CD4-positive, alpha-beta T cell treated with Interleukin-12 subunit alpha and Interleukin-12 subunit beta, for 1 hour (primary cell): ENCODE measurements at places on chromosomes 3 and 15.

- DNase-seq = no peak
These were observed 95.3 kb downstream of the AKAP13 start for GRCh38 chr15:85475711-85476110.

DNA sequence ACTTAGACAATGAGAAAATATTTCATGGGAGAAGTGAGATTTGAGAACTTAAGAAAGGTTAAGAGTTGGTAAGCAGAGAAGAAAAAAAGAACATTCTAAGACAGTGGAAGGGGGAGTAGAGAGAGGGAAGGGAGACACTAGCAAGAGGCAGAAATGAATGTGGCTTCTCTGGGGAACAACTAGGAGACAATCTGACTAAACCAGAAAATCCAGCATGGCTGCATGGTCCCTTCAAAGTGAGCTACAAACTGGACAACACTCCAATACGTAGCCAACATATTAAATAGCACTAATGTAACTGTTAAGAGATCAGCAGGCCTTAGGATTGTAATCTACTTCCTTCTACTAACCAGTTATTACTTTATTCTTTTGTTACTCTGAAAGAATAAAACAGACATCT lies 89.7 kb downstream of the NR1I2 start:
- DNase-seq = no peak

- DNase-seq = no peak
These were observed 3.9 kb upstream of the PSTPIP1 start for GRCh38 chr15:76991048-76991447.

GRCh38 chr3:70064194-70064779 lies 64.8 kb downstream of the SAMMSON start:
- DNase-seq = peak; percentile 9

DNA sequence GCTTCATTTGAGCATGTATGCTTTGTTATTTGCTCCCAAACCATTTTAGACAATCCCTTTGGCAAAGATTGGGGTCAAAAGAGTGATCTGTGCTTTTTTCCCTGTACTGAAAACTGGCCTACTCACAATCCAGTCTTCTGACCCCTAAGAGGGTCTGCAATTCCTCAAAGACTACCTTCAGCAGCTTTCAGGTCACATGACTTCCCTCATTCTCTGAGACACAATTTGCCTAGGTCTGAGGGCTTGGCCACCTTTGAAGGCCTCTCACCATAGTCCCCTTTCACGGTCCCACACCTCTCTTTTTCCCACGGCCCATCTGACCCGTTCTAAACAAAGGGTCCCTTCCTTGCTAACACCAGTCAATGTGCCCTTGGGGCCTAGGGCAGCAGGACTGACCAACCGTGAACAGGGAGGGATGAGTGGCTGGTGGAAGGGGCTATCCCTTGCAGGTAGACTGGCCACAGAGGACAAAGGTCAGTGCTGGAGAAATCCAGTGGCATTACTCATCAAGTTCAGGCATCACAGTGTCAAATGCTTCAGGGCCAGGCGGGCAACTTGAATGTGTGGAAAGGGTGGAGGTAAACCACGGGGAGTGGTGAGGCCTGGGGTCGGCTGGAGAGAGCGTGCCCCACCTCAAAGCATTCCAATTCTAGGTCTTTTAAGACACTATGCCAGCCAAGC lies 10.8 kb downstream of the RASL12 start:
- DNase-seq = no peak

DNA sequence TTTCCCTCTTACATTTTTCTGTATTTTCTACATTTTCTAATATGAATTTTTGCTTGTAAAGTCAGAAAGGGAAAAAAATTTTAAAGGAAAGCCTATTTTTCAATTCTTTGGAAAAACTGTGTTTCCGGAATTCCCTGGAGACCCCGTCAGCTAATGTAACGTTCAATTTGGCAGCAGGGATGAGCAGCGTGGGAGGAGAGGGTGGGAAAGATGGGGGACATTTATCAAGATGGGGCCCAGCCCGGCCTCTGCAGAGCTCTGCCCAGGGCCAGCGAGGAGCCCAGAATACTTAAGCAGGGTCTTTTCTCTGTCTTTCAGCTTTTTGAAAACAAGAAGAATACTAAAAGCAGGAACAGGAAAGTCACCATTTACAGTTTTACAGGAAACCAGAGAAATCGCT lies 129.0 kb downstream of the LRRK1 start:
- DNase-seq = no peak

DNA sequence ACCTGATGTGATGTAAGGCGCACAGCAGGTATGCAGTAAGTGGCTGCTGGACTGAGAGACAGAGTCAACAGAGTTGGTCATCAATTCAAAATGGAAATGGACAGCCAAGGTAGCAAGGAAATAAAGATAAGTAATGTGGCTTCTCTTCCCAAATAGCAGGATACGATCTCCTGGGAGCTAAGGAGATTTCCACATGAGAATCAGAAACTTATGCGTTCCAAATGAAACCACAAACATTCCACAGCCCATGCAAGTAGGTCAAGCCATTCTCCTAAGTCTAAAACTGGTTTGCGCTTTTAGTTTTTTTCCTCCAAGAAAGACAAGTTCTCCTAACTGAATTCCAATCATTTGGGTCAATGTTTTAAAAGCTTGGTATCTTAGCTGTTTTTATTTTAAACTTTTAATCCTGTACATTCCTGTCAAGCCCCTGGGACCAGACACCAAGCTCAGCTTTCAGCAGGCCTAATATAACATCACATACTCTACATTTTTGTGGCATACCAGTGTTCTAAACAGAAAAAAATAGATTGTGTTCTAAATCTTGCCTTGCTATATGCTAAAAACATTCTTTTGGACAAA lies 73.7 kb upstream of the TSPAN3 start:
- no peak for DNase-seq

DNA sequence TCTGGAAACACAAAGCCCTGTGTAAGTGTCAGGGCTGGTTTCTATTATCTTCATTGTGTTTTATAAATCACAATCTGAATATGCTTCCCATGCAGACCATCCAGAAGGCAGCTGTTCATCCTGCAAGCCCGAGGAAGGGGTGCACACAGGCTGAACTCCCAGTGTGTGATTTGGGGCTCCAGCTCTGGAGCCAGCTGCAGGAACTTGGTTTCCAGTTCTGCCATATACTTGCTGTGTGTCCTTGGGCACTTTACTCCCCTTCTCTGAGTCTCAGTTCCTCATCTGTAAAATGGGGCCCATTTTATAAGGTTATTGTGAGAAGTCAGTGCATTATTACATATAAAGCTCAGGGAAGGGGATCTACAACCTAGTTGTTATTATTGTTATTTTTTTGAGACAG lies 22.6 kb downstream of the CYP8B1 start:
- DNase-seq = no peak

DNA sequence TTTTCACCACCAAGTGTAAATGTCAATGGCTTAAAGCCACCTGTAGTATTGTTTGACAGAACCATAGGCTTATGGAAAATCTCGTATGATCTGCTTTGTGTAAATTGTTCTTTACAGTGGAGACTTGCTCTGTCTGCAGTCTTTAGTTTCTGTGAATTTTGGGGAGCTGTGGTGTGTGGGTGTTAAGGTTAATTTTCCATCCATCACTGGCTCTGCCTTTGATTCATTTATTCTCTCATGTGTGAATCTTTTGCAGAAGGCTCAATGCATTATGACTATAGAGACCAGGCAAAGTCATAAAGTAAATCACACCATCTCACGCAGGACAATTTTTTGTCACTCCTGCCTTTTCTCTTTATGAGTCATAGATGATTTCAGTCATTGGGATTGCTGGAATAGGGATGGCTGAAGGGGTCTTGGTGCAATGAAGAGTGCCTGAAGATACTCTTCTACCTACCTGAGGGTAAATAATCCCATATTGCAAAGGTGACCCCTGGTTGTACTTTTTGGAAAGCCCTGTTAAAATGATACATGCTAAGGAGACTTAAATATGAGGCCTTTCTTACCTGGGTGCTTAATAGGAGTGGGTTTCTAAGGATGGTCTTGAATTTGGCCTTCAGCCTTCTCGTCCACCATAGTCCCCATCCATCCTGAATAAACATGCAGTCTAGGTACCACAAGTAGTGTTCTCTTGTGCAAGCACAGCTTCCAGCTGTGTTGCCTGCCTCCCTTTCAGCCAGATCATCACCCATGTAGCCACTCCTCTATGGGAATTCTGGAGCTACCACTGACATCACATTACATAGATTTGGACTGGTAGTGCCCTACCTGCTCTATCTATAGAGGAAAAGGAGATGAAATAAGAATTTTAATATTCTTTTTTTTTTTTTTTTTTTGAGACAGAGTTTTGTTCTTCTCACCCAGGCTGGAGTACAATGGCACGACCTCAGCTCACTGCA lies 14.3 kb downstream of the TGFBR2 start:
- no peak for DNase-seq

- DNase-seq = no peak
These were observed 24.7 kb downstream of the NUDT16 start for GRCh38 chr3:131406274-131406673.

DNA sequence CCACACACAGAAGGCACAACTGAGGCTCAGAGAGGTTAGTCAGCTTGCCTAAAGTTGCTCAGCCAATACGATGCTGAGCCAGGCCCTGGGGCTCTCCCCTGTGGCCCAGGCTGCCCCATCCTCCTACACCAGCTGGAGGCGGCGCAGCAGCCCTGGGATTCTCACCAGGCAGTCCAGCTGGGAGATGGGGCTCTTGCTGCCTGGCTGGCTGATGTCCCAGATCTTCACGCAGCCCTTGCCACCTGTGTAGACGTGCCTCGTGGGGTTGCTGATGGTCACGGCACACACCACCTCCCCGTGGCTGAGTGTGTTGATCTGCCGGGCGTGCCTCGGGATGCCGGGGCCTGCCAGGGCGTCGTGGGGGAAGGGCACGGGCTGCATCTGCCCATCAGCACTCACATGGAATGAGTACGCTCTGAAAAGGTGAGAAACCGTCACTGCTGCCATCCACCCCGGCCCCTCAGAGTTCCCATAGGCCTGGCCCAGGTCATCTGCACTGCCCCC lies 42.8 kb downstream of the TLE3 start:
- DNase-seq = no peak

DNA sequence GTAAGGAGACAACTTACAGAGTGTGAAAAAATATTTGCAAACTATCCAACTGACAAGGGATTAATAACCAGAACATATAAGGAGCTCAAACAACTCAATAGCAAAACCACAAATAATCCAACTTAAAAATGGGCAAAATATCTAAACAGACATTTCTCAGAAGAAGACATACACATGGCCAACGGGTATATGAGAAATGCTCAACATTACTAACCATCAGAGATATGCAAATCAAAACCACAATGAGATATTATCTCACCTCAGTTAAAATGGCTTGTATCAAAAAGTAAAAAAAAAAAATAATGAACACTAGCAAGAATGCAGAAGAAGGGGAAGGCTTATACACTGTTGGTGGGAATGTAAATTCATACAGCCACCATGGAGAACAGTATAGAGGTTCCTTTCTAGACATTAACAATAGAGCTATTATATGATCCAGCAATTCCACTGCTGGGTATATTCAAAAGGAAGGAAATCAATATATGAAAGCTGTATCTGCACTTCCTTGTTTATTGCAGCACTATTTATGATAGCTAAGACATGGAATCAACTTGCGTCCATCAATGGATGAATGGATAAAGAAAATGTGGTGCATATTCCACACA lies 998.6 kb downstream of the NAALADL2 start:
- DNase-seq = no peak

DNA sequence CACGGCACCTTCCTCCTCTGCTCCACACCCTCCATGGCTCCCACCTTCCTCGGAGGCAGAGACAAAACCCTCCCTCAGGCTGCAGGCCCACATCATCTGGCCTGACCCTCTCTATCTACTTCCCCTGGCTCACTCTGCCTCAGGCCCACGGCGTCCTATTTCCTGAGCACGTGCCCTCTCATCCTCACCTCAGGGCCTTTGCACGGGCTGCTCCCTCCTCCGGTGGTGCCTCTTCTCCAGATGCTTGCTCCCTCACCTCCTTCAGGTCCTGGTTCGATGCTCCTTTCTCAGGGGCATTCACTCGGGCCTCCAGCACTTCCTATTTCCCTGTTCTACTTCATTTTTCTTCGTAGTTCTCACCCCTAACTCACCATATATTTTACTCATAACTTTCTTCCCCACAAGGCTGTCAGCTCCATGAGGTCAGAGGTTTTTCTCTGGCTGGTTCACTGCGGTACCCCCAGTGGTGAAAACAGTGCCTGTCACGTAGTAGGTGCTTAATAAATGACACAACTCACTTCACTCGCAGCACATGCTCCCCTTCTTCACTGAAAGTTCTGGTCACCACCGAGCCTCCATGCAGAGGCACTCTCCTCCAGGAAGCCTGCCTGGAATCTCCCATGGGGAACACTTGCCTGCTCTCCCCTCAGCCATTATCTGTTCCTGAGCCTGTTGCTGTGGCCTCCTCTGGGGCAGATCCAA lies 130.7 kb downstream of the WNT7A start:
- no peak for DNase-seq

GRCh38 chr15:50425219-50425618 lies 1.0 kb downstream of the USP8 start:
- no peak for DNase-seq

GRCh38 chr3:100629421-100630127 lies 20.2 kb downstream of the ADGRG7 start:
- DNase-seq = no peak

GRCh38 chr3:170768334-170768801 lies 101.6 kb downstream of the RPL22L1 start:
- no peak for DNase-seq

DNA sequence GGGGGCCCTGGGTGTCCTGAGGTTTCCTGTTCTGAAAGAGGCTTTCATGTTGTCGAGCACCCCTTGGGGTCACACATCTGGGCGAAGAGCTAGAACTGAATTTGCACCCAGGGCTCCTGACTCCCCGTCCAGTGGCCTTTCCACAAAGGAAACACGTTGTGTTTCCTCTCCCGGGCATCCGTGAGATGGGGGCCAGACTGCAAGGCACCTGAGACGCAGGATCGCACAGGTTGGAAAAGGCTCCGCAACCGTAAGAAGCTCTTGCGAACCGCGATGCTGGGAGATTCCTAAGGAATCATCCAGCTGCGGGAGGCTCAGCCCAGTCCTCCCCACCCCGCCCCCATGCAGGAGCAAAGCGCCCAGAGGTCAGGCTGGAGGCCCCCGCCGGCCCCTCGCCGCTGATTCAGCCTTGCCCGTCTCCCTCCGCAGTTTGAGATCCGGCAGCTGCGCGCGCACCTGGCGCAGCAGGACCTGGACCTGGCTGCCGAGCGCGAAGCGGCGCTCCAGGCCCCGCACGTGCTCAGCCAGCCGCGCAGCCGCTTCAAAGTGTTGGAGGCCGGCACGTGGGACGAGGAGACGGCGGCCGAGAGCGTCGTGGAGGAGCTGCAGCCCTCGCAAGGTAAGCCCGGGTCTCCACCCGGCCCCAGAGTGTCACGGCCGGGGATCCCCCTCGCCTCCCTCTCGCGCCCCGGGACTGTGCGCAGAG lies 119.6 kb downstream of the ETFA start:
- DNase-seq = no peak

GRCh38 chr3:33184863-33185262 lies 33.7 kb downstream of the SUSD5 start:
- no peak for DNase-seq
